Astrocyte (in vitro differentiated cells and primary cell): ENCODE measurements at places on chromosomes 16 and 17.

DNA sequence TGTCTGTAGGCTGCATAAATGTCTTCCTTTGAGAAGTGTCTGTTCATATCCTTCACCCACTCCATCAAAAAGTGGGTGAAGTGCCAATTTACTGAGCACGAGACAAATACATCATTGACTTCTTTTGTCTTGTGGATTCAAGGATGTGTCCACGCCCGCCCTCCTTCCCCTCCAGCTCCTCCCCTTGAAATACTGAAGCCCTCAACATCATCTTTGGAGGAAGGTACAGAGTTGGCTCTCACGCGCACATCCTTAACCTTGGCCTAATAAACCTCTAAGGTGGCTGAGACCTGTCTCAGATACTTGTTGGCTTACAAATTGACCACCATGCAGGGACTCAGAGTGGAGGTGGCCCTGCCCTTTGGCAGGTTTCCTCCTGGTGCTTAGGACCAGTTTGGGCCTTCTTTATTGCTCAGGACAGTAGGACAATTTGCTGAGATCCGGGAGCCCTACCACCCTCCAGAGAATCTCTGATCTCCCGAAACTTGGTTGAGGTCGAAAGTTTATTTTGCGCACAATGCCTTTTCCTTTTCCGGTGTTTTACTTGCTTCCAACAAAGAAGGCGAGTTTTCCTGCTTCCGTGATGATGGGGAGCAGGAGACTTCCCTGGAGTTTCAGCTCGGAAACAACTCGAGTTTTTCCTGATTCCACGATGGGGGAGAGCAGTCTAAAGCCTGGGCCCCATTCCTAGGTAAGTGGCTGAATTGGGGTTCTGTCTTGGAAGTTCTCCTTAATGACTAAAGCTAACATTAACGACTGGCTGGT, 14.1 kb upstream of the CDK10 start:
- peaks cover 6% of the 10 kb centered on the region for H3K4me1 ChIP-seq
- no peak for DNase-seq
- H3K27me3 ChIP-seq: no peaks in the 10 kb centered on the region
- H3K4me3 ChIP-seq: no peak overlapping the region
- no peak overlapping the region for H3K27ac ChIP-seq

DNA sequence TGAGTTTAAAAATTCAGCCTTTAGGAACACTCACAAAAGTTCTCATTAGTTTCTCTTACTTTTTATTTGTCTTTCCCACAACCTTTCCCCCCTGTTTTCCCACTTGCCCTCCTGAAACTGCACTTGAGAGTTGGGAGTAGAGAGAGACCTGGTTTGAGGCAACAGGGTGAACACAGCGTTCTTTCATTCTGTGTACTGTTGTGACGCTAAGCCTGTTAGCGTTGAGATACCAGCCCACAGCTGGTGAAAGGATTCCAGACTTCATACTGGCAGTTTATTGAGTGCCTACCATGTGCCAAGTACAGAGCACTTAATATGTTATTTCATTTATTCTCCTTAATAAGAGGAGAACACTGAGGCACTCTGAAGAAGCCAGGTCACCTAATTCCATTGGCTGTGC, 10.3 kb downstream of the TNRC6C start:
- H3K4me3 ChIP-seq: no peak overlapping the region
- no peaks in the 10 kb centered on the region for H3K27me3 ChIP-seq
- no peak for DNase-seq
- H3K36me3 ChIP-seq: no peaks in the 10 kb centered on the region
- peaks cover 1% of the 10 kb centered on the region for H3K4me1 ChIP-seq

- H3K27me3 ChIP-seq: no peaks in the 10 kb centered on the region
- H3K36me3 ChIP-seq: no peaks in the 10 kb centered on the region
- H3K27ac ChIP-seq: peak overlapping the region; percentile 73
- peaks cover 23% of the 10 kb centered on the region for H3K4me1 ChIP-seq
- no peak overlapping the region for H3K4me3 ChIP-seq
- DNase-seq: peak; percentile 97
Observed at GRCh38 chr17:44599298-44600175, 42.3 kb downstream of the FZD2 start.

DNA sequence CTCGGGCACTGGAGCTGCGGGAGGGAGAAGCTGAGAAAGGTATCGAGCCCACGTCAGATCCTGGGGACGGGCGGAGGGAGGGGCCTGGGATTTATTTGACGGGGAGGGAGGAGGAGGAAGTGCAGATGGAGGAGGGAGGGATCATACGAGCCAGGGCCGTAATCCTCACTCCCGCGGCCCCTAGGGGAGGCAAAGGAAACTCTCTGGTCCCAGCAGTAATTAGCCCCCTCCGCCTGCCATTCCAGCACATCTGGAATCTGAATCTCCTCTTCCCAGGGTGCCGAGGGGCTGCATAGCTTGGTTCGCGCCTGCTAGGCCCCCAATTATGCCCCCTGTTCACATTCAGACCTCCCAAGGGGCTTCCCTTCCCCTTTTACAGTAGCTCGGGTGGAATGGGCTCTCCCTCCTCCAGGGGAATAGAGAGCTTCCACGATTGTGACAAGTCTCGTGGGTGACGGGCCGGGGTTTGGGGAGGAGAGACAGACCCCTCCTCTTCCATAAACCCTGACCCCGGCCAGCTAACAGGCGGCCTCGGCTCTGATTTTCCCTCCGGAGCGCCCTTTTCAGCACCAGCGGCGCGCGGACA, at the start of gene SEZ6L2:
SEZ6L2 (minus strand) TSS at position 35 of the 586 bp plus-strand sequence. CDS start 531 bp downstream, outside the sequence.
- peak within 1 kb of the TSS; percentile 74 for H3K4me3 ChIP-seq
- DNase-seq: peak; percentile 88
- no peaks in the 10 kb centered on the region for H3K36me3 ChIP-seq
- peaks cover 23% of the 10 kb centered on the region for H3K4me1 ChIP-seq

- no peaks in the 10 kb centered on the region for H3K36me3 ChIP-seq
- no peak overlapping the region for H3K4me3 ChIP-seq
- peaks cover 23% of the 10 kb centered on the region for H3K4me1 ChIP-seq
- H3K27ac ChIP-seq: no peak overlapping the region
Observed at GRCh38 chr16:12344577-12345343, 368.2 kb downstream of the SNX29 start.

GRCh38 chr17:55683550-55684315, 38.9 kb downstream of the TMEM100 start:
- H3K36me3 ChIP-seq: no peaks in the 10 kb centered on the region
- DNase-seq: no peak
- peaks cover 2% of the 10 kb centered on the region for H3K27me3 ChIP-seq
- no peak overlapping the region for H3K4me3 ChIP-seq

DNA sequence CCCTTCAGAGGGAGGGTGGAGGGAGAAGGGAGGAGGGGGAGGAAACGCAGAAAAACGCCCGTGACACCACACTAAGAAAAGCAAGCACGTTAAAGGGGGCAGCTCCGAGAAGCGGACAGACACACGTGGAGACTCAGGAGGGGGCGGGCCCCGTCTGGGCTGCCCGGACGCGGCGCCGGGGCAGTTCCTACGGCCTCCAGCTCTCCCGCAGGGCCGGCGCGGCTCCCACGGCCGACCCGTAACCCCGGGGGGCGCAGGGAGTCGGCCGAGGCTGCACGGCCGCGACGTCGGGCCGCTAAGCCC, 362 bp downstream of the KLHDC4 start:
- peaks cover 13% of the 10 kb centered on the region for H3K36me3 ChIP-seq
- DNase-seq: no peak
- peak overlapping the region; percentile 89 for H3K27ac ChIP-seq
- peaks cover 12% of the 10 kb centered on the region for H3K4me1 ChIP-seq
- H3K4me3 ChIP-seq: peak overlapping the region; percentile 87

- H3K4me1 ChIP-seq: no peaks in the 10 kb centered on the region
- H3K4me3 ChIP-seq: no peak overlapping the region
- peak; percentile 41 for DNase-seq
- H3K27me3 ChIP-seq: no peaks in the 10 kb centered on the region
- no peaks in the 10 kb centered on the region for H3K36me3 ChIP-seq
Observed at GRCh38 chr17:9529033-9529700, 46.5 kb downstream of the STX8 start.

GRCh38 chr17:44966348-44967025, 1.6 kb downstream of the C1QL1 start:
- peaks cover 7% of the 10 kb centered on the region for H3K4me1 ChIP-seq
- no peaks in the 10 kb centered on the region for H3K36me3 ChIP-seq
- H3K4me3 ChIP-seq: no peak overlapping the region
- no peak for DNase-seq
- H3K27me3 ChIP-seq: peaks cover 33% of the 10 kb centered on the region

DNA sequence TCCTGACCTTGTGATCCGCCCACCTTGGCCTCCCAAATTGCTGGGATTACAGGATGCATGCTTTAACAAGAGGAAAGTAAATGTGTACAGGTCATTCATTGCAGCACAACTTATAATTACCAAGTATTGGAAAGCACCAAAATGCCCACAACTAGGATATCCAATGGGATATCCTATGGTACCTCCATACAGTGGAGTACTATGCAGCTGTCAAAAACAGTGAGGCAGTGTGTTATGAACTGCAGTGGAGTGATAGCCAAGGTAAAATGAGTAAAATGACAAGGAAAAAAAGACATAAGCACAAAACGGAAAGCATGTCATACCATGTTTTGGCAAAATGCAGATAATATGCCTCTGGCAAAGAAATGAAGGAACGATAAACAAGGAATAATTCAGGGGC, 87.6 kb downstream of the FOXL1 start:
- H3K27me3 ChIP-seq: no peaks in the 10 kb centered on the region
- H3K4me3 ChIP-seq: no peak overlapping the region
- peaks cover 66% of the 10 kb centered on the region for H3K4me1 ChIP-seq

GRCh38 chr16:14300705-14301168, 229.6 kb downstream of the MRTFB start:
- no peaks in the 10 kb centered on the region for H3K27me3 ChIP-seq
- H3K36me3 ChIP-seq: no peaks in the 10 kb centered on the region
- DNase-seq: peak; percentile 66
- peaks cover 6% of the 10 kb centered on the region for H3K4me1 ChIP-seq
- no peak overlapping the region for H3K4me3 ChIP-seq

GRCh38 chr17:17342242-17342945, 39.2 kb downstream of the NT5M start:
- H3K36me3 ChIP-seq: no peaks in the 10 kb centered on the region
- H3K4me3 ChIP-seq: no peak overlapping the region
- no peaks in the 10 kb centered on the region for H3K4me1 ChIP-seq
- H3K27ac ChIP-seq: no peak overlapping the region
- no peaks in the 10 kb centered on the region for H3K27me3 ChIP-seq

- no peaks in the 10 kb centered on the region for H3K27me3 ChIP-seq
- DNase-seq: no peak
- no peak overlapping the region for H3K27ac ChIP-seq
- no peak overlapping the region for H3K4me3 ChIP-seq
Observed at GRCh38 chr16:89166696-89167424, 4.7 kb upstream of the CDH15 start.

- no peaks in the 10 kb centered on the region for H3K36me3 ChIP-seq
- H3K4me3 ChIP-seq: no peak overlapping the region
- DNase-seq: no peak
- H3K27me3 ChIP-seq: no peaks in the 10 kb centered on the region
- H3K4me1 ChIP-seq: no peaks in the 10 kb centered on the region
Observed at GRCh38 chr17:11264183-11264871, 23.3 kb downstream of the SHISA6 start.

- H3K36me3 ChIP-seq: no peaks in the 10 kb centered on the region
- H3K4me1 ChIP-seq: no peaks in the 10 kb centered on the region
- no peaks in the 10 kb centered on the region for H3K27me3 ChIP-seq
- no peak for DNase-seq
Observed at GRCh38 chr16:13194766-13195165, 293.4 kb downstream of the SHISA9 start.

DNA sequence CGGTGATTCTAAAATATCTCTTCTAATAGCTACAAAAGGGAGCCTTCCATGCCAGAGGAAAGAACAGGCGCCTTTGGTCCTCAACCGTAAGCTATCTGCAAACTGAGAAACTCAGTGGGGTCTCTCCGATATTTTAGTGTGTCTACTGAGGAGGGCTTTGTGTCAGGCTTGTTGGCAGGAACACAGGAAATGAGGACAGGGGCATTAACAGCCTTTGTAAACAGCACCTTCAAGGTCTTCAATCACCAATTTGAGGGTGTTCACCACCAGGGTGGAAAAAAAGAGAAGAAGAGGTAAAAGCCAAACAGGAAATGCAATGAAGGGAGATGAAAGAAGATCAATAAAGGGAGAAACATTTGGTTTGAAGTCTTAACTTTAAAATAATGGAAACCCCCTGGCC, 580.1 kb upstream of the SALL1 start:
- no peak overlapping the region for H3K27ac ChIP-seq
- no peak for DNase-seq
- H3K4me1 ChIP-seq: no peaks in the 10 kb centered on the region
- H3K4me3 ChIP-seq: no peak overlapping the region

- H3K27me3 ChIP-seq: no peaks in the 10 kb centered on the region
- peaks cover 30% of the 10 kb centered on the region for H3K36me3 ChIP-seq
- DNase-seq: no peak
- no peak overlapping the region for H3K27ac ChIP-seq
- no peaks in the 10 kb centered on the region for H3K4me1 ChIP-seq
Observed at GRCh38 chr16:16041196-16041892, 91.9 kb downstream of the ABCC1 start.

- H3K36me3 ChIP-seq: no peaks in the 10 kb centered on the region
- H3K27me3 ChIP-seq: peaks cover 5% of the 10 kb centered on the region
- no peak for DNase-seq
- no peak overlapping the region for H3K4me3 ChIP-seq
Observed at GRCh38 chr16:2822158-2822495, 5.1 kb downstream of the PRSS21 start.

DNA sequence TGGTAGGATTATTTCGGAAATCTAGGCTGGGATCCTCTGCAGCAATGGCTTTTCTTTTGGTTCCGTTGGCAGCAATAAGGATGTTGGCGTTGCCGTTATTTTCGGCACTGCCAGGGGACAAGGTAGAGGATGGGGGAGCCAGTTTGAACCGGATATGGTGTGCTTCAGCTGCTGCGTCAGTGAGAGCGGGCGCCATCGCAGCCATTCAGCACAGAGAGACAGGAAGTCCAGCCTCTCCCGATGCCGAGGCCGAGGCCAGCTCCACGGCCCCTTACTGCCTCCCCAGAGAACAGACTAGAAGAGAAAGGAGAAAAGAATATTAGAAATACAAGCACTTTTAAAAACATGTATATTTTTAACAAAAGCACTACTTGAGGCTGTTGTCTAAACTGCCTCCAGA, 21.3 kb downstream of the KANSL1 start:
- H3K4me3 ChIP-seq: no peak overlapping the region
- peaks cover 4% of the 10 kb centered on the region for H3K4me1 ChIP-seq
- H3K27ac ChIP-seq: no peak overlapping the region
- H3K27me3 ChIP-seq: no peaks in the 10 kb centered on the region
- peaks cover 19% of the 10 kb centered on the region for H3K36me3 ChIP-seq
- no peak for DNase-seq
